ENCODE measurements at places on chromosomes 3 and 15.
A peak's percentile ranks its signal among the peaks of the same experiment; 100 is the strongest.

- DNase-seq = no peak
These were observed 74.0 kb downstream of the DHX36 start for GRCh38 chr3:154250291-154250690.

DNA sequence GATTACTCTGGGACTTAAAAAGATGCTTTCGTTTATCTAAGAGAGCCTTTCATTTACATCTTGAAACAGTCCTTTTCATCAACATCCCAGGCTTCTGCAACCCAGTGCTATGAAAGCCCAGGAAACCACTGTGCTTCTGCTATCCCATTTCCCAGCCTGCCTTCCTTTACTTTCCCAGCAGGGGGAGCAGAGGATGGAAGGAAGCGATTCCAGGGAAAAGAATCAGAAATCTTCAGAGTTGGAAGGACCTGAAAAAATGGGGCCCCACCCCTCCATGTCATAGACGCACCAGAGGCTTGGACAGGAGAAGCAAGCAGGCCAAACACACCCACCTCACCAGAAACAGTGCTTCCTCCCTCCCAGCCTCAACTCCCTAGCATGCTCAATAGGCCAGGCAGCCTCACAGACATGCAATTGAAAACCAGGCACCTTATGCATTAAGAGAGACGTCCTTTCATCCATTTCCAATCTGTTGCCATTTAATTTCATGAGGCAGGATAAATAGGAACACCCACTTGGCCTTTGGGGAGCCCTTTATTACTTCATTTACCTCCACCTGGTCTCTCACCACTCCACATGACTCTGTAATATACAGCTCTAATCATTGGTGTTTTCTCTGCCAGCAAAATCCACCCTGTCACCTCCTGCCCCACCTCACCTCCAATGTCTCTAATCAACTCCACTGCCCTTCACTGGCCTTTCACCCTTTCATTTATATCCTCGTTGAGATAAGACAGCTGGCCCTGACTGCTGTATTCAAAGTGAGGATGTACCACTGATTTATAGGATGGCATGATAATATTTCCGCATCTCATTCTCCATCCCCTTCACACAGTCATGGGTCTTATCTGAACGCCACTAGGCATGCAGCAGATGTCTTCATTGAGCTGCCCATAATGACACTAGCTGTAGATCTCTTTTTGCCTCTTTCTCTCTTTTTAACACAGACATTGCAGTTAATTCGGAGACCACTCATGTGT, 583.9 kb downstream of the NTRK3 start:
- DNase-seq = peak; percentile 56

GRCh38 chr15:92605225-92605944, 50.2 kb downstream of the FAM174B start:
- no peak for DNase-seq

- no peak for DNase-seq
These were observed 230.8 kb upstream of the TBC1D5 start for GRCh38 chr3:17972959-17973906.

Measured in cardiac fibroblast (primary cell).